Brain (organoid and tissue), 16 donors: ENCODE measurements at places on chromosomes 6 and 20. TPM values are rescaled to one million over a fixed set of nuclear protein-coding genes. Genes with fewer than 3 reads are reported as not detected.

Gene OR11A1
- polyA plus RNA-seq = not detected

Gene STXBP5
- polyA plus RNA-seq = 4.6 TPM

Gene DCDC2
- polyA plus RNA-seq = 0.88 TPM

Gene MCHR2
- 0.53 TPM for polyA plus RNA-seq

Gene CRIP3
- 24.0 TPM for polyA plus RNA-seq

Gene ERVFRD-1
- not detected for polyA plus RNA-seq

Gene HTR1E
- 1.1 TPM for polyA plus RNA-seq

Gene KCNQ2
- 100 TPM for polyA plus RNA-seq

Gene ZNF311
- not detected for polyA plus RNA-seq

Gene SDHAF4
- 22.8 TPM for polyA plus RNA-seq

Gene ITCH
- 17.7 TPM for polyA plus RNA-seq

Gene PPP1R14C
- 1.8 TPM for polyA plus RNA-seq

Gene CHRNA4
- polyA plus RNA-seq = 6.4 TPM

Gene RAD21L1
- polyA plus RNA-seq = not detected

Gene MOXD1
- 3.3 TPM for polyA plus RNA-seq

Gene LBP
- not detected for polyA plus RNA-seq

Gene NOTCH4
- 30.2 TPM for polyA plus RNA-seq

Gene HDGFL1
- polyA plus RNA-seq = not detected

Gene NRSN1
- 123 TPM for polyA plus RNA-seq
